Renal cortex interstitium (tissue), 15 donors: ENCODE measurements at places on chromosomes 4 and X. TPM values are rescaled to one million over a fixed set of nuclear protein-coding genes. Genes with fewer than 3 reads are reported as not detected.

GRCh38 chrX:40202456-40202855 lies 104.7 kb upstream of the BCOR start:
- no peak for DNase-seq

DNA sequence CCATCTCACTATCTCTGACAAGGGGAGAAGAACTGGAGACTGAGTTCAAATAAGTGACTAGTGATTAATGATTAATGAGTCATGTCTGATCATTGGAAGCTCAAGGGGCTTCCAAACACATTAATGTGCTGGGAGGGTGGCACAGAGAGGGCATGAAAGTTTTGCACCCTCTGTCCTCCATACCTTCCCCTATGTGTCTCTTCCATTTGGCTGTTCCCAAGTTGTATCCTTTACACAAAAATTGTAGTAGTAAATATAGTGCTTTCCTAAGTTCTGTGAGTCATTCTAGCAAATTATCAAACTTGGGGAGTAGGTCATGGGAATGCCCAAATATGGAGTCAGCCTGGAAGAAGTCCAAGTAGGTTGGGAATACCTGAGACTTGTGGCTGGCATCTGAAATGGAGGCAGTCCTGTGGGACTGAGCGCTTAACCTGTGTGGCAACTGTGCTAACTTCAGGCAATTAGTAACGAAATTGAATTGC lies 4.1 kb upstream of the FAM200B start:
- DNase-seq = no peak

DNA sequence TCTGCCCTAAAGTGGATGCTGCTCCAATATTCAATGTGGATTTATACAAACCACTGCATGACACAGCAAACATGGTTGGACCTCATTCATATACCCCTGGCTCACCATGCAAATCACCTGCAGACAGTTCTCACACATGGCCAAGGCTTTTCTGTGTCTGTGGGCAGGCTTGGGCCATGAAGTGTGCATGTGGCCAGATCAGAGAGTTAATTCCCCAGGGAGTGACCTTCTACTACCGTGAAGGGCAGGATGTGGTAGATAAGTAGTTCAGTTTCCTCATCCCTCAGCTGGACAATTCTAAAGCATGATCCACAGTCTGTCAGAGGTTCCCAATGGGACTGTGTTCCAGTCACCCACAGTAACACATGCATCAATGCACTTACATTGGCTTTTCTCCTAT lies 24.6 kb upstream of the BCLAF3 start:
- no peak for DNase-seq

Gene STK32B
- polyA plus RNA-seq = 10.2 TPM

DNA sequence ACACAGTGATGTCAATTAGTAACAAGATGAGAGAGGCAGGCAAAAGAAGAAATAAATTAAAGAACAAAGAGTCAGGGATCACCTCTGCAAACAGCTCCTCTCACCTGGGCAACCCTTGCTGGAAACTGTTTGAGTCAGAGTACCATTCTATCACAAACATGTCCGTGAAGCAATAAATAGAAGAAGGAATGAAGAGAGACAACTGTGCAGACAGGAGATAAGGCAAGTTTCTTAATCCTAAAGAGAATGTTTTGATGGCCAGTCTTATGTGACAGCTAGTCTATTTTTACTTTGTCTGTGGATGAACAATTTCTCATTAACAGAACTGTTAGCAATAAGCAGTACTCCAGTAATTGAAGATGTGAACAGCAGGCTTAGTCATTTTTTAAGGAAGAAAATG lies 422.4 kb downstream of the DMD start:
- DNase-seq = no peak
